IPS-NIHi11 (cell line): ENCODE measurements at places on chromosomes 2 and 18.

- DNase-seq: no peak
Observed at GRCh38 chr18:21903709-21904108, 163.1 kb downstream of the MIB1 start.

DNA sequence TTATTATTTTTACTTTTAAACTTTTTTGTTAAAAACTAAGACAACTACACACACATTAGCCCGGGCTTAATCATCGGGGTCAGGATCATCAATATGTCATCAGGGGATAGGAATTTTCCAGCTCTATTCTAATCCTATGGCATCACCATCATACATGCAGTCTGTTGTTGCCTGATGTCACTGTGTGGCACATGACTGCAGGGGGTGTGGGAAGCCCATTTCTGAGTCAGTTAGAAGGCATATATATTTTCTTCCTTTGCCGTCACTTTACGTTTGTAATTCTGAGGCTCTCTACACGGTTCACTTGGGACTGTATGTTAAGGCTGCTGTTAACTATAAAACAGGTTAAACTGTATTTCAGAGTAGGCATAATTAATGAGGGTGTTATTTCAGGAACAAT lies 144.4 kb upstream of the ITGA6 start:
- DNase-seq: no peak

- DNase-seq: no peak
Observed at GRCh38 chr18:32803568-32803967, 30.7 kb upstream of the KLHL14 start.

- no peak for DNase-seq
Observed at GRCh38 chr2:234564699-234565098, 67.8 kb upstream of the ARL4C start.

DNA sequence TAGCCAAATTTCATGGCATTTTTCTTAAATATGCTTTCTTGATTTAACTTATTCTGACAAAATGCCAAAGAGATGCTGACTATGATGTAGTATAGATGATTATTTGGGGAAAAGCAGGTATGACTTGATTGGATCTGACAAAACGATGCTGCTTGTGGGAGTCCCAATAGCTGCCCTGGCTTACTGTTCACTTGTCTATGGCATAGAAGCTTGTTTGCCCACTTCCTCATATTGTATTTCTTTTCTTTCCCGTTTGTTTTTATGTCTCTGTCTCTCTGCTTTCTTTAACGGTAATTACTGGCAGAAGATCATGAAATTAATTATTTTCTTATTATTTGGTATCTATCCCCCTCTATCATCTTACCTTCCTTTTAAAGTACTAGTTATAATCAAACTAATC lies 43.0 kb downstream of the EPC2 start:
- DNase-seq: no peak

GRCh38 chr2:217794133-217794986 lies 208.4 kb downstream of the TNS1 start:
- no peak for DNase-seq

GRCh38 chr2:55022476-55022875 lies 27.8 kb downstream of the RTN4 start:
- no peak for DNase-seq

DNA sequence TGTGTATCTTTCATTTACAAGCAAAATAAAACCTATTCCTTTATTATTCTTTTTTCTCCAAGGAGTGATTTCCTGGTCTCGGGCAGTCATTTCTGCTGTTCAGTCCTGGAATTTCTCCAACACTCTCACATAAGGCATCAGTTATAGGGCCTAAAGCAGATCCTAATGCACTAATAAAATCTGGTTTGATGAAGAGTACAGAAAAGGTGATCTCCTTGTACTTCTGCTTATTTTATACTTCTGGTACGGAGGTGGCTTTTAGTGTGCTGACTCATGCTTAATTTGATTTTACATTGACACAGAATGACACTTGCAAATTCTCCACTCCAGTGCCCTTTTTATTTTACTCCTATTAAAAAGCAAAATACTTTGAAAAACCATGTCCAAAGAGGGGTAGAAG lies 157.4 kb downstream of the DOK6 start:
- no peak for DNase-seq
